ENCODE measurements at places on chromosomes 12 and 14.

- no peak for DNase-seq
These were observed 267.6 kb upstream of the OR4E1 start for GRCh38 chr14:21940887-21941856.

- DNase-seq, result no peak
These were observed 114.5 kb downstream of the ETV6 start for GRCh38 chr12:11763760-11764520.

DNA sequence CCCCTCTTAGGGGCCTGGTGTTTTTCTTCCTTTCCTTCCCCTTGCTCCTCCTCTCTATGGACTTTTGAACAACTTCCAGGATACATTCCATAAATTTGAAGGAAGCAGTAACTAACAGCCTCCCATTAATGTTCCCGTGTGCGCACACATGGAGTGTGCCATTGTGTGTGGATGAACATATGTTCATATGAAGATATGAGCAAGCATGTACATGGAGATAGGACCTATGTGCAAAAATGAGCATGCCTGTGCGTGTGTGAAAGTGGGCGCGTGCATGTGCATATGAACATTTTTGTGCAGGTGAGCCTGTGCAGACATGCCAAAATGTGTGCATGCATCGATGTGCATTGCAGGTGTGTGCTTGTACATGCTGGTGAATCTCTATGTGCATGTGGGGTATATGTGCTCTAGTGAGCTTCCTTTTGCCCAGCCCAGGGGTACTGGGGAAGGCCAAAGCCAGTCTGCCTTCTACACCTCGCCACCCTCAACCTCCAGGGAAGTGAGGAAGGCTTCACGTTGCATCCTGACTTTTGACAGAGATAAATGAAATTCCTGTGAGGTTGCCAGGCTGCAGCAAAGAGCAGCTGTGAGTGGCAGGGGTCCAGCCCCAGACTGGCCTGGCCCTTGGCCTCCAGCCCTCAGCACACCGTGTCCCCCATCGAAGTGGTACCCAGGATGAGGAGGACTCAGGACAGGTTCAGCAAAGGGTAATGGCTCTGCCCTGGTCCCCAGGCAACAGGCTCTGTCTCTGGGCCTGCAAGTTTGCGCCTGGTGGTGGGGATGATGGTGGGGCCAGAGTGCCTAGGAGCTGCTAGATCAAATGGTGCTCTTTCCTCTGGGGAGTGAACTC lies 21.1 kb upstream of the PGF start:
- no peak for DNase-seq

GRCh38 chr14:32189811-32190210 lies 12.0 kb upstream of the RNU6-7 start:
- DNase-seq, result no peak

DNA sequence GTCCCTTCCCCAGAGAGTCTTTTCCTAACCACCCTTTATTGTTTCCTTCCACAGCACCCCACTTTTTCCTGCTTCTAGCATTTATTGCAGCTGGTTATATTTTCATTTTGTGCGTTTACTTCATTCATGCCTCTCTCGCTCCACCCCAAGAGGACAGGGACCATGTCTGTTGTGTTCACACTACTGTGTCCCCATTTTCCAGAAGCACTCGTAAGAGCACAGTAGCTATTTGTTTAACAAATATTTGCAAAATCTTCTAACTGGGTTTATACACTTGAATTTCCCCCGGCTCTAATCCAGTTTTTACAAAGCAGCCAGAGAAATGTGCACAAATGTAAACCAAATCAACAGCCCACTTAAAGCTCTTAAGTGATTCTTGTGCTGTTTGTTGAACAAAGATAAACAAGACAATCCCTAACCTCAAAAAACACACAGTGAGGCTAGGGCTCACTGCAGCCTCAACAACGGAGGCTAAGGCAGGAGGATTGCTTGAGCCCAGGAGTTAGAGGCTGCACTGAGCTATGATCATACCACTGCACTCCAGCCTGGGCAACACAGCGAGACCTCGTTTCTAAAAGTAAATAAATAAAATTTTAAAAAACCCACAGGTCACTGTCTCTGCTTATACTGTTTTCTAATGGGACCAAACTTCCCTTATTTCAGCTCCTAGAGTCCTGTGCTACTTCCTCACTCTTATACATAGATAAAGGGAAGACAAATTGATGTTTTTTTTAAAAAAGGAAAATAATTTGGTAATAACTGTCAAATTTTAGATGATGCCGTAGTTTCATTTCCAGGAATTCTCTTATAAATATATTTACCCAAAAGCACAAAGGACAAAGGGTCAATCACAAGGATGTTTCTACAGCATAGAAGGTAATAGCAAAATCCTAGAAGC lies 6.6 kb upstream of the ABCD4 start:
- DNase-seq, result no peak

- no peak for DNase-seq
These were observed 77.7 kb downstream of the ETV6 start for GRCh38 chr12:11727133-11727664.

DNA sequence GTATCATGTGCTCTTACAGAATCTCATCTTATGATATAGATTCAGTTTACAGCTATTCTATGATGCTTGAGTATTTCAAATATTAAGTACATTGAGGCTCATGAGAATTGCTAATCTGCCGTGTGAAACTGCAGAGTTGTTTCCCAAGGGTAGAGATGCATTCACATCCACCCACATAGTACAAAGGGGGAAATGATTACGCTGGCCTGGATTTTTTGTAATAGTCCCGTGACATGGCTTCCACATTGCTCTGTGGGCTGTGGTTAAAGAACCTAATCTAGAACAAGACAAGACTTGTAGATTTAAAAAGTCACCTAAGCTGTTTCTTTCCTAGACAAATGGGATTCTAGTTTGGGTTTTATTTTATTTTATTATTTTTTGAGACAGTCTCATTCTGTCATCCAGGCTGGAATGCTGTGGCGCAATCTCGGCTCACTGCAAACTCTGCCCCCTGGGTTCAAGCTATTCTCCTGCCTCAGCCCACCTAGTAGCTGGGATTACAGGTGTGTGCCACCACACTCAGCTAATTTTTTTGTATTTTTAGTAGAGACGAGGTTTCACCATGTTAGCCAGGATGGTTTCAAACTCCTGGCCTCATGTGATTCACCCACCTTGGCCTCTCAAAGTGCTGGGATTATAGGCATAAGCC lies 13.0 kb upstream of the RIOX1 start:
- DNase-seq, result no peak

- DNase-seq, result no peak
These were observed 106.3 kb downstream of the ST8SIA1 start for GRCh38 chr12:22228022-22228875.

DNA sequence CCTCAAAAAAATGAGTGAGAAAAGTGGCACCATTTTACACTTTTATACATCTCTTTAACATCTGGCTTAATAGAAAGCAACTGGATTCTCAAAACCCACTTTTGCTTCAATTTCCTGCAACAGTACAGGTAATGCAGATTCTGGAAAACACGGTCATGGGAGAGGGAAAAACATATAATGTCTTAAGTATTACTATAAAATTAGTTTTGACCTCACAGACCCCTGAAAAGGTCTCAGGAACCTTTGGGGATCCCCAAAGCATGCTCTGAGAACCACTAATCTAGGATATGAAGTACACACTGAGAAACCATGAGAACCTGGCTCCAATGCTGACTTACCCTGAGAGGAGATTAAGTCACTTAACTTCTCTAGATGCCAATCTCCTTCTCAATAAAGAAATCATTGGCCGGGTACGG lies 64.7 kb downstream of the PPP2R5E start:
- no peak for DNase-seq

DNA sequence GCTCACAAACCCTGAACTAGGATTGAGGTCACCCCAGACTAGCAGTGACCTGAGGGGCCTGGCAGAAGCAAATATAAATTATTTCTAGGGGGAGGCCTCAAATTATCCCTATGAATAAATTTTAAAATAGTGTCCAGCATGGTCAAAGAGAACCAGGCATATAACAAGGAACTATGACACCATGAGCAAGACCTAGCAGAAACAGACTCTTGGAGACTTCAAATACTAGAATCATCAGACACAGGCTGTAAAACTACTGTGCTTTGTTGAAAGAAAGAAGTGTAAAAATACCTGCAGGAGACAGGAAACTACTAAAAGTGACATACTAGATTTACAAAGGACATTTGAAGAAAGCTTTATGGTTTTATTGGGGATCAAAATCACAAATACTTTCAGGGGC lies 3.2 kb upstream of the BCL7A start:
- DNase-seq, result no peak

DNA sequence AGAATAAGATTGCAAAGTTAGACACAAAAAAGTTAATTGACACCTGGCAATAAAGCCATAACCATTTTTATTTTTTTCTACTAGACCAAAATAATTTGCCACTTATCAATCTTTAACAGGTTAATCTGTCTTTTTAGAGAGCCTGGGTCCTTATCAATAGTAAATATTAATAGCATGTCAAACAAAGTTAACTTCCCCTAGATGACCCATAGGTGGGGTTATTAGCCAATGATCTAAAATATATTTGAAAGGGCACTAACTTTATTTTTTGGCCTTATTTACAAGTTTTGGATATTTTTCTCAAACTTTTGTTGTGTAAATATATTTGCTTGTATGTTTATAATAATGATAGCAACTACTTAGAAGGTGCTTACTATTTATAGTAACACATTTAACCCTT lies 3.9 kb downstream of the ANKRD33 start:
- DNase-seq, result no peak

- DNase-seq, result no peak
These were observed 120.7 kb upstream of the GRIP1 start for GRCh38 chr12:66799551-66799950.

GRCh38 chr12:7991535-7991934 lies 41.0 kb upstream of the FOXJ2 start:
- no peak for DNase-seq

DNA sequence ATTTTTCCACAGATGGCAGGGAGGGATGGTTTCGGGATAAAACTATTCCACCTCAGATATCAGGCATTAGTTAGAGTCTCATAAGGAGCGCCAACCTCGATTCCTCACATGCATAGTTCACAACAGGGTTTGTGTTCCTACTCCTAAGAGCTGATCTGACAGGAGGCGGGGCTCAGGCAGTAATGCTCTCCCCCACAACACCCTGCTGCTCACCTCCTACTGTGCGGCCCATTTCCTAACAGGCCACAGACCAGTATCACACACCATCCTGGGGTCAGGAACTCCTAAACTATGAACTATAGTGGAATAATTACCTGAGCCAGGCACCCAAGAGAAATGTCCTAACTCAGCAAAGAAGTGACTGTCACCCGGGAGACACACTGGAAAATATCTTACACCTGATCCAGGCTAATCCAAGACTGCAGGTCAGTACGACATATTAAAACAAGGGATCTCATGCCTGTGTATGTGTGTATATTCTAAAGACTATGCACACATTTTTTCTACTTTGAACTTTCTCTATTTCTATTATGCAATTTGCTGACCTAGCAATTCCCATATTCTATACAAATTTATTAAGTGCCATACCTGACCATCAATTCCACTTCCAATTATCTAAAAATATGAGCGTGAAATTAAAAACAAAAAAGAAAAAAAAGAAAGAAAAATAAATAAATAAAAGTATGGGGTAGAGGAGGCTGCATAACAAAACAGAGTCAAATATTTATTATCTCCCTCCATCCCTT lies 4.7 kb downstream of the NAA25 start:
- no peak for DNase-seq

- DNase-seq, result no peak
These were observed 55.5 kb downstream of the SLC16A7 start for GRCh38 chr12:59651229-59651920.

DNA sequence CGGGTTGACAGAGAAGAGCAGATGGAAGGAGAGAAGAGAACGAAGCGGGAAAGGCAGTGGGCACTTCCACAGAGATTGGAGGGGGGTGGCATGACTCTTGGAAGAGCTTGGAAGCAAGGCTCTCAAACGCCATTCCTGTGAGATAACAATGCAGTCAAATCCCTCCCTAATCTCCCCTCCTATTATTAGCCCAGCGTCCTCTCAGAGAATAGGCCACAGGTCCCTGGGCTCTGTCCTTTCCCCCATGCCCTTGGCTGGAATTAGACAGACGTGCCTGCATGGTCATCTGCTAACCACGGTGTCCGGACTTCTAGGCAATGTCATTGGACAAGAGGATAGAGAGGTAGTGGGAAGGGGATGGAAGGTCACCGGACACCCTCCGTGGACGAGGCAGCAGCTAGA lies 8.0 kb upstream of the MYH7 start:
- no peak for DNase-seq

DNA sequence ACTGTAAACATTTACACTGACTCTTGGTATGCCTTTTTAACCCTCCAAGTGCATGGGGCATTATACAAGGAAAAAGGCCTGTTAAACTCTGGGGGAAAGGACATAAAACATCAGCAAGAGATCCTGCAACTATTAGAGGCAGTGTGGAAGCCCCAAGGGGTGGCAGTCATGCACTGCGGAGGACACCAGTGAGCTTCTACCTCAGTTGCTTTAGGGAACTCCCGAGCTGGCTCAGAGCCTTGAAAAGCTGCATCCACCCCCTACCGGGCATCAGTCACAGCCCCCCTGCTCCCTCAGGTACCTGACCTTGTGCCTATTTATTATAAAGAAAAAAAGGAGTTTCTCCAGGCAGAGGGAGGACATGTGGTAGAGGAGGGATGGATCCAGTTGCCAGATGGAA lies 695.6 kb upstream of the LMO3 start:
- DNase-seq, result no peak

DNA sequence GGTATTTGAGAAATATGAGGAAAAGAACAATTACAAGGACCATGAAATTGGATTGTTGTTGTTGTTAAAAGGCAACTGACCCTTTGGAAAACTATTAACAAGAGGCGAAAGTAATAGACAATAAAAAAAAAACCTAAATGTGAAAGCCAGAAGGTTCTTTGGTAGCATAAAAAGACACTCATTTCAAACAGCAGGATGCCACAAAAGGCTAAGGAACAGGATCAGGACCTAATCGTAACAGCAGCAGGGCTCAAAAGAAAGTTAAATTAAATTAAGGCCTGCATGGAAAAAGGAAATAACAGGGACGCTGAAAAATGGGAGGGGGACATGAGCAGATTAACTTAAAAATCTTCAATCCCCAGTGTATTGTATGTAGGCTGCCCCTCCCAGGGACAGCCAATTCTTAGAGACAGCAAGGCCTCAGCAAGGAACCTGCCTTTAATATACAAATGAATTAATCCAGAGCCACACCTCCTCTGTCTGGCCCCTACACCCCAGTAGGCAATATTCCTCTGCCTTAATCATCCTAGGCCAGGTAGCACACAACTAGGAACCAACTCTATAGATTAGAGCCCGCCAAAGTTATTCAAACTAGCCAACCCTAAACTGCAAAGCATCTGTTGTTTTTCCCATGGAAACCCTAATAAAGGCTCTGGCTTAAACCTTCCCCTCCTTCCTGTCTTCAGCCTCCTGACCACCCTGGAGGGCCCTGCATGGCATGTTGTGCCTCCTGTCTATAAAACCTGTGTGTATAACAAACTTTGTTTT lies 28.4 kb upstream of the AP4S1 start:
- DNase-seq, result no peak
